ENCODE measurements at places on chromosomes 4 and X.

- no peak for DNase-seq
Observed at GRCh38 chr4:70868778-70869177, 29.1 kb upstream of the GRSF1 start.

DNA sequence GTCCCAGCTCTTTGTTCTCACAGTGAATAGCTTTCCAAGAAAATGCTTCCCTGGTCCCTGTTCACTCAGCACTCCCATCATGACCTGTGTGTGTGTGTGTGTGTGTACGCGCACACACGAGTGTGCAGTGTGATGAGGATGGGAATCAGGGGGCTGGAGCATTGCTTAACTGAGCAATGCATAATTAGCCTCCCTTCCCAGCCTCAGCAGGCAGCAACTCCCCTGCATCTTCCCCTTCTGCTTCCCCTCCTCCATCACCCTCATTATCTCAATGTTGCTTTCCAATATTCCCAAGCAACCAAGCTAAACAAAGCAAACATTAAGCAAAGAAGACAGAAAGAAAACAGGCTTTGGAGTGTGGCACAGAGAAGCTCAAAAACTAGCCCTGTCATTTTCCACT lies 137.0 kb downstream of the RBM47 start:
- peak; percentile 53 for DNase-seq

DNA sequence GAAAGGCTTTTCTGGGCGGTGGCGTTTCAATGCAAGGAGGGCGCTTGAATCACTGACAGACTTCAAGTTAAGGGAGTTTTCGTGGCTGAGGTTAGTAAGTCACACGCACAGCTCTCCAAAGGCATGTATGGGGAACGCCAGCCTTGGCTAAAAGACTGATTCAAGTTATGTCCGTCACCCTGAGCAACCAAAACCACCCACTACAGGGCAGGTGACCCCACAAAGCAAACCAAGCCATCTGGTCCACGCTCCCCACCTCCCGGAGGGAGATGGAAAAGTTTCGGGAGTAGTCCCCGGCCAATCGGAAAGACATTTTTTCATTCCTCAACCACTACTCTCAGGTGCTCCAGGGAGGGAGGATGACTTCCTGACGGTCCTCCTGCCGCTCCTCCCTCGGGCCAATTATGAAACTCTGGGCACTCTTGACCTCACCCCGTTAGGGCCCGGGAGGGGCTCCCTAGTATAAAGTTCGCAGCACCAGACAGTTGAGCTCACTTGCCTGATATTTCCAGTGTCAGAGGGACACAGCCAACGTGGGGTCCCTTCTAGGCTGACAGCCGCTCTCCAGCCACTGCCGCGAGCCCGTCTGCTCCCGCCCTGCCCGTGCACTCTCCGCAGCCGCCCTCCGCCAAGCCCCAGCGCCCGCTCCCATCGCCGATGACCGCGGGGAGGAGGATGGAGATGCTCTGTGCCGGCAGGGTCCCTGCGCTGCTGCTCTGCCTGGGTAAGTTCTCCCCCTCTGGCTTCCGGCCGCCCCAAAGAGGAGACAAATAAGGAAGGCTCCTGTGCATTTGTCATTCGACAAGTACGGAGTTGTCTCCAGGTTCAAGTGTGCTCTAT lies at the start of gene EREG:
TSS of gene EREG (plus strand) at position 494 of the 840 bp plus-strand sequence. CDS start at position 658, 164 bp downstream.
- DNase-seq, result peak; percentile 91

GRCh38 chr4:36944232-36944631 lies 300.3 kb upstream of the NWD2 start:
- no peak for DNase-seq

DNA sequence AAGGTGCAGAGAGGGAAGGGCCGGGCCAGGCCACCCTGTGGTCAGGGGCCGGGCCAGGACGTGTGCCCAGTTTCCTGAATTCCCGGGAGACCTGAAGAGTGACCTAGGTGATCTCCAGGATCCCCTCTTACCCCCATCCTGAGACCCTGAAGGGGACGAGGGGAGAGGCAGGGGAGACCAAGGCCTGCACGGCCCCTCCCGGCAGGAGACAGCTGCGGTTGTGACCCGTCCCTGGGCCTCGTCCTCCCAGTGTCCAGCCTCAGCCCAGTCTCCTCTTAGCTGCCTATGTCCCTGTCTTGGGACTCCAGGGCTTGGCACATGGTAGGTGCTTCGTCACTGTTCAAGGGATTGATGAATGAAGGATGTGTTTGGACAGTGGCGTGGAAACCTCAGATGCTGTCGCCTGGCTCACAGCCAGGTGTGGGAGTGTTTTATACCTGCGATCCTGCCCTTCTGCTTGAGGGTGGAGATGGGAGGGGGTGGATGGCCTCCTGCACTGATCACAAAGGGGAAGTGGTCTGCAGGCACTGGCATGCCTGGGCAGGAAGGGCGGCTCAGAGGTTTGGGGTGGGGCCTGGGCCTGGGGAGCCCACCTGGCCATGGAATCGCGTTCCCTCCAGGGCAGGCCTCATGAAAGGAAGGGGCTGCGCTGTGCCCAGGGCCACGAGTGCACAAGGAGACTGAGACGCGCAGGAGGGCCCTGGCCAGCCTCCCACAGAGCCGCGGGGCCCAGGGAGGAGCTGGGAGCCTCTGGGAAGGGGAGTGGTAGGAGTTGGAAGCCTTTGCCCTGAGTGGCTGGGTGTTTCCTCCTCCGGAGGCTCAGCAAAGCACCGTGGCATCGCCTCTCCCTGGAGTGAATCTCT lies 6.9 kb downstream of the SH3TC1 start:
- no peak for DNase-seq

DNA sequence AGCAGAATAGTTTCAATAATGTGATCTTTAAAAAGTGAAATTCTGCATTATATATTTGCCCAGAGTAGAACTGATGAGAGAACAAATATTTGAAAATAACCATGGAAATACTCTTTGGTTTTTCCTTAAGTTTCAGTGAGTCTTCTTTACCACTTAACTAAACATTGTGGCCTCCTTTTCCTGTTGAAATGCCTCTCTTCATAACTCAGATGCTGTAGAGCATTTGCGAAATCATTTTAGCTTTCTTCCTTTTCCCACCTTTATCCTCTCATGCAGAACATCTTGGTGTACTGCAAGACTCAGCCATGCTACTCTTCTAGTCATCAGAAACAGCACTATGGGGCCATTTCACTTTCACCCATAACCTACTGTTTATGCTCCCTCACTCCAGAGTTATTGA lies 48.2 kb downstream of the CASK start:
- no peak for DNase-seq

- DNase-seq, result peak; percentile 43
Observed at GRCh38 chr4:23878912-23879732, 10.7 kb downstream of the PPARGC1A start.

- no peak for DNase-seq
Observed at GRCh38 chr4:4362991-4363697, 23.8 kb upstream of the NSG1 start.

DNA sequence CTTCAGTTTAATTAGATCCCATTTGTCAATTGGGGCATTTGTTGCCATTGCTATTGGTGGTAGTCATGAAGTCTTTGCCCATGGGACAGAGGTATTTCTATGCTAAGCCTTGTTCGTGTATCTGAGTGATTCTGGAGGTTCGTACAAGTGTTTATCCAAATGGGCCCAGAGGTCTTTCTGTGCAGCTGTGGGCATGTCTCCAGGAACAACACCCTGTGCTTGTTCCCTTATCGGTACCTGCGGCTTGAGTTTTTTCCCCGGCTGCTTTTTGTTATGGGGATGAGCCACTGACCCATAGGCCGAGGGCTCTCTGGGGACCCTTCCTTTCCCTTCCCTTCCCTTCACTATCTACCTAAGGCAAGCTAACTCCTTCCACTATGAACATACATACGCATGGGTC lies 81.4 kb upstream of the WDR1 start:
- DNase-seq, result no peak

DNA sequence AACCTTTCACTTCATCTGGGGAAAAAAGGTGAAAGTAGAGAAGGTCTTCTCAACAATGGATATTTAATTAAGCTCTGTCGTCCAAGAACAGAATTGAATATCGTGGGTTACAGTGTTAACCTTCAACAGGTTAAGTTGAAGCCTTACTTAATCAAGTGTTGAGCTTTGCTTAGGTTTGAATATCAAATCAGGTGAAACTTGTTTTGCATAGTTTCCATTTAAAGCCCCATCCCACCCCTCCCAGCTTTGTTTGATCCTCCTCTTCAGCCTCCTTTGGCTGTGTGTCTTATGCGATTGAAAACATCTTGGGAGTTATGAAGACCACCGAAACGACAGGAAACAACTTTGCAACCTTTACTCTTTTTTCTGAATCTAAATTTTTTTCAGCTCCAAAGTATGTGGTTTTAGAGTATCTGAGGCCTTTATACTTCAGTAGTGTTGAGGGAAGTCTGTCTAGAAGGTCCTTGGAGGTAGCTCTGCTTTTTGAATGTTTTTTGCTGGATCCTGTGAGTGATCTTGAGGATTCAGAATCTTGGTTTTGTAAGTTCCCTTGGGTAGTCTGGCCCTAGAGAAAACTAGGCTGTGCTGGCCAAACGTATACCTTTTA lies 39.1 kb downstream of the MCUB start:
- no peak for DNase-seq

GRCh38 chrX:79266702-79267101 lies 100.4 kb downstream of the ITM2A start:
- no peak for DNase-seq

DNA sequence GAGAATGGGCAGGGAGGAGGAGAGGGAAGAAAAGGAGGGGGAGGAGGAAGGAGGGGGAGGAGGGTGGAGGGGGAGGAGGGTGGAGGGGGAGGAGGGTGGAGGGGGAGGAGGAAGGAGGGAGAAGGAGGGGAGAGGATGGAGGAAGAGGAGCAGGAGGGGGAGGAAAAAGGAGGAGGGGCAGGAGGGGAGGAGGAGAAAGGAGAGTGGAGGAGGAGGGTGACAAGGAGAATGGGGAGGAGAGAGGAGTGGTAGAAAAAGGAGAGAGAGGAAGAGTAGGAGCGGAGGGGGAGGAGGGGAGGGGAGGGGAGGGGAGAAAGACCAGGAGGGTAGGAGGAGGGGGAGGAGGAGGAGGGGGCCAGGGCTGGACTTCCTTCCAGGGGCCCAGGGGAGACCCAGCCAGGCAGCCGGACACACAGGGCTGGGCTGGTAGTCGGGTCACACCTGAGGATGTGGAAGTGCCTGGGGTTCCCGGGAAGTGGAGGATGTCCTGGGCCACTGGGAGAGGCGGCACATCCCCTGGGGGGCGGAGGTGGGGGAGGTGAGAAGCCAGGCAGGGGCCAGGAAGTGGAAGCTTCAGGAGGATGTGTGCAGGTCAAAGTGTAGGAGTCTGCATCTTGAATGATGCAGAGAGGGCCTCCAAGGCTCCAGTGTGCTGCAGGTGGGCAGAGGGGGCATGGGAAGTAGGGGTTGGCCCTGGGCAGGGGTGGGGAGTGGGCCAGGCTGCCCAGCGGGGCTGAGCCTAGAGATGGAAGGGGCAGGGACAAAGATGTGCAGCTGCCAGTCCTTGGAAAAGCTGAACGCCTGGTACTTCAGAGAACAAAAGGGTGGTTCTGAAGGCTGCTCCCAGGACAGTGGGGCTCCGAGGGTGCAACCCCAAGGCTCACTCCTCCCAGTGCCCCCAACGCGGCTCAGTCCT lies 18.8 kb downstream of the IL3RA start:
- no peak for DNase-seq

DNA sequence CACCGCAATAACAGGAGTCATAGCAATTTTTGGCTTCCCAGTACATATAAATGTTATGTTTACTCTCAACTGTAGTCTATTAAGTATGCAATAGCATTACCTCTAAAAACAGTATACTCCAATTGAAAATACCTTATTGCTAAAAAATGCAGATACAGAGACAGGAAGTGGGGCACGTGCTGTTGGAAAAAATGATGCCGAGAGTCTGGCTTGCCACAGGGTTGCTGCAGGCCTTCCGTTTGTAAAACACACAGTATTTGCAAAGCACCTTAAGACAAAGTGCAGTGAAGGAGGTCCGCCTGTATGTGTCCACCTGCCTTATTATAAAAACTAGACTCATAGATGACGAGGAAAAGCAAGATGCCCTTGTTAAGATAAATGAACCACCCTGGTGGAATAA lies 23.5 kb downstream of the CD99 start:
- DNase-seq, result no peak

DNA sequence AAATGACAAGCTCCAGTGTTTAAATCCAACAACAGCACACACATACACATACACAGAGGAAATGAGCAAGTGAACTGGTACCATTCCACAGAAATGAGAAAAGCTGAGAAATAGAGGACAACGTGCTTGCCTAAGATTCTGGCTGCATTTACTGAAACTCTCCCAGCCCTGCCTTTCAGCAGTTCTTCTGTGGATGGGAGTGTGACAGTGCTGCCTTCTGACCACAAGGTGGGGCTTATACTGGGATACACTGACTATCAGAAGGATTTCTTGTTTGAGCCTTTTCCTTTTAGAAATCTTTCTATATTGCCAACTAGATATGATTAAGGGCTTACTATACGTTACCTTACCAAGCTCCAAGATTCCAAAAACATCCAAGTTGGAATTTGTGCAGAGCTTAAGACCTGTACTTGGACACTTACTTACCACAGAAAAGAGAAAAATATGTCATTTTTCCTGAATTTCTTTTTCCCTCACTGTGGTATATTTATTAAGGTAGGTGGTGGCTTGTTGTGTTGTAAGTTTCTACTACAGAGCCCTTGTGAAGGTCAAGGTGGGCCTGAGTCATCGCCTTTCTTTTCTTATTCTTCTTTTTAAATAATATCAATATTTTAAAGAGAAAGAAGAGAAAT lies 10.7 kb upstream of the CXCL8 start:
- peak; percentile 57 for DNase-seq

GRCh38 chr4:139619644-139620043 lies 46.0 kb upstream of the MGST2 start:
- DNase-seq, result no peak

DNA sequence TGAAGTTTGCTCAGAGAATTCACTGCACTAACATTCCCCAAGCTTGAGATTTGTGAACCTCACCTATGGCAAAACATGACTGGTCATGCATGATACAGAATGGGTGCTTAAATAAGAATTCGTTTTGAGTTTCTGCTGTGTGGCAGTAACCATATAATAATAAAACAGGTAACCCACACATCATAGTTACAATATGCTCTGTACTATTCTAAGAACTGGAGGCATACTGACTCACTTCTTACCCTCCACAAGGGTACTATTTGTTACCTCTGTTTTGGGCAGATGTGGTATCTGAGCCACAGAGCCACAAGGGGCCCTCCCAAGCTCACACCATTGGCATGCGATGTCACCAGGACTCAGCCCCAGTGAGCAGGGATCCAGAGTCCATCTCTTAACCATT lies 17.6 kb downstream of the SLC2A9 start:
- DNase-seq, result no peak

DNA sequence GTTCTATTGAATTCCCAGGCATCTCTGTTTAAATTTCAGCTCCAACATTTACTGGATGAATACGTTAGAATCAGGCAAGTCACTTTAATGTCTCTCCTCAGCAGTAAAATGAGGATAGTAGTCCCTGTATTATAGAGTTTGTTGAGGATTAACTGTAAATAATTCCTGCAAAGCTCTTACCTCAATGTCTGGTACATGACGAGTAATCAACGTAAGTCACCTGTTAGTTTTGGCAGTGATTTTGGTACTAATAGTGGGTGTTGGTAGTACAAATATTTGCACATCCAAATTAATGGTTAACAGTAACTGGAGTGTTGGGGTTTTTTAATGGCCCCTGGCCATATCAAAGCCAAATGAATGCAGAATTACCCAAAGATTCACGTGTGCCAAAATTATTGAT lies 189.8 kb upstream of the GALNT7 start:
- peak; percentile 31 for DNase-seq

- DNase-seq, result no peak
Observed at GRCh38 chr4:74206088-74206825, 48.3 kb downstream of the MTHFD2L start.
